GM06990 (cell line): ENCODE measurements at places on chromosomes 2 and 18.
A peak's percentile ranks its signal among the peaks of the same experiment; 100 is the strongest.

- DNase-seq, result no peak
Observed at GRCh38 chr18:27966881-27967280, 210.0 kb downstream of the CDH2 start.

DNA sequence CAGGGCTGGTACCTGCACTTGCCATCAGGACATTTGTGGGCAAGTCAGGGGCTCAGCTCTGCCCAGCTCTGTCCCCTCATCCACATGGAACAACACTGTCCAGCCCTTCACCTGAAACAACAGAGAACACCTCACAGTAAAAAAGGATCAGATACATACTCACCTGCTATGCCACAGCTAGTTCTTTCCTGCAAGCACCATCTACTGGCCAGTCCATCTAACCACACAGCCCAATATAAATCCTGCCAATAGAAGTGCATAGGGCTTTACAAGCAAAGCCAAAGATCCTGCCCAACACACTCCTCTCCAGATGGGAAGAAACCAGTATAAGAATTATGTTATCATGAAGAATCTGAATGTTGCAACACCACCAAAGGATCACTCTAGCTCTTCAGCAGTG lies 52.2 kb upstream of the GALNT13 start:
- no peak for DNase-seq

DNA sequence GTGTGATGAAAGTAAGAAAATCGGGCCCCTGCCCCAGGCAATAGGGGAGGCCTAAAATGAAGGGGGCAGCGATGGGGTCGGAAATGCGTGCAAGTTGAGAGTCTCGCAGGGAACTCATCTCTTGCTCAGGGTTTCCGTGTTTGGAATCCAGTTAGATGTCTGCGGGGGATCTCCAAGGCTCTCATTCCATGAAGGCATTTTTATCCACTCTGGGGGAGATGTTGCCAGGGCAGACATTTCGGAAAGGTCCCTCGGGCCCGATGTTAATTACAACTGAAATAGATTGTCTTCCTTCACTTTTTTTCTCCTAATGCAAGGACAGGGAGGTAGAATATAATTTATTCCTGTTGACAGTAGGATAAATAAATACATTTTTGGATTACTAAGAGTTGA lies 12.8 kb upstream of the SKOR2 start:
- DNase-seq, result no peak

GRCh38 chr2:179787601-179788000 lies 73.8 kb downstream of the ZNF385B start:
- DNase-seq, result no peak

DNA sequence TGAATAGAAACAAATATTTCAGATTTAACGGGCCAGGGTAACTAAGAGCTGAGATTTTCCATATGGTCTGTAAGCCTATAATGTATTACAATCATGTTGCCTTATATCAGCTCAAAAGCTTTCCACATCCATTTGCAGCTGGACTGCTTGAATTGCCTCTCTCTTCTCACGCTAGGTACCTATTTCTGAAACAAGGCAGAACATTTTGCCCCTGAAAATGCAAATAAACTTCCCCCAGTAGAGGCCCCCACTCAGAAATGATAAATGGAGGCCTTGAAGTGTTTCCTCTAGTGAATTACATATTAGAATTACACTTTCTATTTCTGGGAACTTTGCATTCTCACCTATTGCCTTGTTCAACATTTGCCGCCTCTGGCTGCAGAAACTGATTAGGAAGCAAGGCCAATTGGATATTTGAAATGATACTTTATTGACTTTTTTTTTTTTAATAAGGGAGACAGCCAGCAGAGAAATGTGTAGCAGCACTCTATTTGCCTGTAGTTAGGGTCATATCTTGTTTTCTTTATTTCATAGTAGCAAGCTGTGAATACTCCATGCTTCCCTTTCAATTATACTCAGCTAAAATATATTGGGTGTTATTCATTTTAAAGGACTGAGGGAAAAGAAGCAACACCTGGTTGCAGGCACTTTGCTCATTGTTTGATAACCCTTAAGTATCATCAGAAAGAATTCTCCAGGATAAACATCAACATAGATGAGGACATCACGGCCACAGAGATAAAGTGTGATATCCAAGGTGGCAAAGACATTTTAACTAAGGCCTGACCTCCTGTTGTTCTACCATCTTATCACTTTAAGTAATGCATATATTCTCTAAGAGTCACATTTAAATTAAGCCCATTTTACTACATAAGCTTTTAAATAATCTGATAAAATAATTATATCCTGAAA lies 505.5 kb downstream of the LRRTM4 start:
- no peak for DNase-seq

- peak; percentile 68 for DNase-seq
Observed at GRCh38 chr2:171320208-171320621, 113.6 kb downstream of the METTL8 start.

DNA sequence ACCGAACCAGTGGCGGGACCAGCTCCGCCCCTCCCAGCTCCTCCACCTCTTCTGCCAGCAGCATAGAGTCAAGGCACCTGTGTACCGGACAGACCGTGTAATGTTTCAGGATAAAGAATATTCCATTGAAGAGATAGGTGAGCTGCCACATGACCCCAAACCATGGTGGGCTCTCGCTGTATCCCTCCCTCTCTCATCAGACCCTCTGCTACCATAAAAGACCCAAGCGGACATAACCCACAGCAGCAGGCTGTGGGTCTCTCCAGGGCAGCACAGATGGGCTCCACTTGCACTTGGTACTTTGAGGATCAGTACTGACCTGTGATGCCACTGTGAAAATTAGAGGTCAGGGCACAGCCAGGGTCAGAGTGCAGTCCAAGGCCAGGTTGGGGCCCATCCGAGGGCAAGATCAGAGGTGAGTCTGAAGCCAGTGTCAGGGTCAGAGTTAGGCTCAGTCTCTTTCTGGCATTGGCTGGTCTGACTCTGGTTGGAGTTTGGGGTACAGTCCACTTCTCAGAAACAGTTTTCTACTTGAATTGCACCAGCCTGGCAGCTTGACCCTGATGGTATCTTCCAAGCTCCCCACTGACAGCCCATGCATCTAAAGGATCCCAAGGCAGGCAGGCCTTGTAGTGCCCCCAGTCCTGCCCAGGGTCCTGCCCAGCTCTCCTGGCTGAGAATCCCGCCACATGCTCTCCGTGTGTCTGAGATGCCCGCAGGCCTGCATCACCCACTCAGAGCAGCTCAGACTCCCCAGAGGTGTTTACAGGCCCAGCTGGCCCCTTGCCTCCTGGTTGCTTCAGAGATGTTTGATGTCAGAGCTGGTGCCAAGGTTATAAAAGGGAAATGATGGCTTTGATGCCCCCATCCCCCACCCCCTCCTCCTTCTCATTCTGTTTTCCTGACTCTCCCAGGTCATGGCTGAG lies 212.1 kb downstream of the DYSF start:
- DNase-seq, result no peak

- no peak for DNase-seq
Observed at GRCh38 chr2:227447606-227448005, 24.4 kb upstream of the AGFG1 start.

DNA sequence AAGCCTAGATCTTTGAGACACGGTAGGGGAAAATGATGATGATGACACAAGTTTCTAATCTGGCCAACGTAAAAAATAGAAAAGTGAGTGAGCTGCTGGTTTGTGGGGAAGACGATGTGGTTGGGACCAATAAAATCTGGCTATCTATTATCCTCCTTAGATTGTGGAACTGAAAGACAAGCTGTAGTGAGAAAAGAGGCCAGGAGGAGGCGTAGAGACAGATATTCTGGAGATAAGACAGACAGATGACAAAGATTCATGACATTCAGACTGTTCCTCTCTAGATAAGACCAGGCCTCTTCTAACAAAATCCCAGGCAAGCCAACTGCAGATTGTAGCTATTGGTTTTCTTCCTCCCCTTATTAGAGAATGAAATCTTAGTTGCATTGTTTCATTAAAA lies 376.3 kb upstream of the UBE2E3 start:
- peak; percentile 12 for DNase-seq

GRCh38 chr2:198517976-198518375 lies 713.6 kb downstream of the PLCL1 start:
- no peak for DNase-seq
